ENCODE measurements at places on chromosomes 2 and 18. TPM values are rescaled to one million over a fixed set of nuclear protein-coding genes. Genes with fewer than 3 reads are reported as not detected.

The PLEKHA3 gene
- total RNA-seq = 6.0 TPM

The TMEM178A gene
- 0.19 TPM for total RNA-seq

The CRYGD gene
- total RNA-seq = not detected

The B3GNT7 gene
- 0.48 TPM for total RNA-seq

The ENOSF1 gene
- total RNA-seq = 24.5 TPM

The MTERF4 gene
- 18.5 TPM for total RNA-seq

The TNFRSF11A gene
- 0.50 TPM for total RNA-seq

The APOB gene
- not detected for total RNA-seq

The PROC gene
- 1.4 TPM for total RNA-seq

The MC5R gene
- not detected for total RNA-seq

The PLB1 gene
- total RNA-seq = 4.2 TPM

The REG3G gene
- not detected for total RNA-seq

The ALLC gene
- total RNA-seq = not detected

The GALNT13 gene
- 0.17 TPM for total RNA-seq

The VSNL1 gene
- 15.7 TPM for total RNA-seq

The CMPK2 gene
- total RNA-seq = 0.50 TPM

The GAL3ST2 gene
- total RNA-seq = not detected

The SLC20A1 gene
- 227 TPM for total RNA-seq

The RNF144A gene
- 1.4 TPM for total RNA-seq

The GBX2 gene
- total RNA-seq = 0.17 TPM

The HEATR5B gene
- 18.8 TPM for total RNA-seq

The NGEF gene
- 4.6 TPM for total RNA-seq

The TRABD2A gene
- 6.2 TPM for total RNA-seq

The FAM110C gene
- 31.2 TPM for total RNA-seq

The ACTG2 gene
- total RNA-seq = 365 TPM

The LHCGR gene
- total RNA-seq = not detected

The NIF3L1 gene
- total RNA-seq = 18.0 TPM

The IL36G gene
- total RNA-seq = not detected

The HOXD1 gene
- total RNA-seq = not detected

The CHMP3 gene
- 73.0 TPM for total RNA-seq

The SERPINB4 gene
- total RNA-seq = 0.35 TPM

The CKAP2L gene
- total RNA-seq = 0.83 TPM

The FLACC1 gene
- total RNA-seq = 0.75 TPM

The DPP10 gene
- total RNA-seq = not detected

The UGT1A3 gene
- total RNA-seq = 0.37 TPM

The KLF7 gene
- 81.5 TPM for total RNA-seq

The SPR gene
- 17.4 TPM for total RNA-seq

The ASPRV1 gene
- not detected for total RNA-seq

The OSR1 gene
- total RNA-seq = 9.4 TPM

The PFN4 gene
- 1.1 TPM for total RNA-seq

The SYT4 gene
- not detected for total RNA-seq
